Thoracic aorta (tissue), 2 donors: ENCODE measurements at places on chromosomes 7 and 10. TPM values are rescaled to one million over a fixed set of nuclear protein-coding genes. Genes with fewer than 3 reads are reported as not detected.

Gene ASZ1
- total RNA-seq: not detected

GRCh38 chr10:34237898-34238455, 577.1 kb downstream of the PARD3 start:
- DNase-seq: no peak

DNA sequence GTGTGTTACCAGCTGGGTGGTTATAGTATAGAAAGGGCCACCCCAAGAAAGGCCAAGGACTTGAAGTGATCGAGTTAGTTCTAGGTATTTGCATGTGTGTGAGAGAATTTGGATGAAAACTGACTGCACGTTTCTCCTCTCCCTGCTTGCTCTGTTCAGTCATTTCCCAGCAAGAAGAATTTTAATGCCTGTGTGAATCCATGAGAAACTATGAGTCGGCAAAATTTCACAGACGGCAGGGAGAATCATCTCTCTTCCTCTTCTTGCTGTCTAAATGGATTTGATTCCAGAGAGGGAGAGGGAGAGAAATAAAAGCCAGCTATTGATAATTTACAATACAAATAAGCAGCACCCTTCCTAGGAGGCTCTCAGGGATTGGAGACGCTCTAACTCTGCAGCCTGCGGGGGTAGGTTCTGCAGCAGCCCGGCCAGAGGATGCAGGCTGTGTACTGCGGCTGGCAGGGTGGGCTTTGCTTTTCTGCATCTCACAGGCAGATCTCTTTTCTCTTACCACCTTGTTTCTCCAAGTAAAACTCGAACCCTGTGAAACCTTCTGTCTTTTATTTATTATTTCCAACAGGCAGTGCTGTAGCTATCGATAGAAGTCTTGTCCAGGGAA, 183.6 kb downstream of the TCF7L2 start:
- no peak for DNase-seq

Gene EGFR
- 56.7 TPM for total RNA-seq
